ENCODE measurements at places on chromosomes 2 and 18. TPM values are rescaled to one million over a fixed set of nuclear protein-coding genes. Genes with fewer than 3 reads are reported as not detected.

GRCh38 chr18:3234457-3234856 lies 13.1 kb upstream of the MYL12A start:
- H3K4me3 ChIP-seq = no peak overlapping the region
- no peaks in the 10 kb centered on the region for H3K27me3 ChIP-seq
- no peak overlapping the region for H3K27ac ChIP-seq
- peaks cover 6% of the 10 kb centered on the region for H3K36me3 ChIP-seq

Gene UGT1A8
- total RNA-seq = not detected

- no peaks in the 10 kb centered on the region for H3K36me3 ChIP-seq
- H3K4me3 ChIP-seq = no peak overlapping the region
- no peak overlapping the region for H3K27ac ChIP-seq
- no peak for DNase-seq
Observed at GRCh38 chr2:200081811-200082210, 126.4 kb downstream of the MAIP1 start.

Gene RTP5
- not detected for total RNA-seq

- no peak overlapping the region for H3K4me3 ChIP-seq
- no peaks in the 10 kb centered on the region for H3K36me3 ChIP-seq
- no peak overlapping the region for H3K27ac ChIP-seq
- no peaks in the 10 kb centered on the region for H3K27me3 ChIP-seq
- no peak for DNase-seq
Observed at GRCh38 chr18:54075689-54076088, 148.8 kb downstream of the MBD2 start.

DNA sequence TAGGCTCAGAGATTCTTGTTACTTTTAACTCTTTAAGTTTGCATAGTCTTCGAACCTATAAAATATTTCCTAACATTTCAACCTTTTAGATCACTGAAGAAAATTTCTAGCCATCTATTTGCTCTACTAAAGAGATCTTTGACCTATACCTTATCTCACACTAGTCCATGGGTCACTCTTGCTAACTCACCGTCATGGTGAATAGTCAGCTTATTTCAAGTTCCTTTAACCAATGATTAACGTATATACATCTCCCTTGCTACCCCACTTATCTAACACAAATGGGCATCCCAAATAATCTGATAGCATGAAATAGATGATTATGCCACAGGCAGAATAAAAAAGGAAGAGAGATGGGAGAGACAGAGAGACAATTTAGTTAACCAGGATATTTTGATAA lies 303.1 kb downstream of the GPD2 start:
- no peak for DNase-seq
- no peak overlapping the region for H3K4me3 ChIP-seq
- H3K27me3 ChIP-seq = peaks cover 4% of the 10 kb centered on the region

- H3K27me3 ChIP-seq = no peaks in the 10 kb centered on the region
- H3K36me3 ChIP-seq = peaks cover 38% of the 10 kb centered on the region
- no peak overlapping the region for H3K4me3 ChIP-seq
- no peaks in the 10 kb centered on the region for H3K4me1 ChIP-seq
- no peak for DNase-seq
- no peak overlapping the region for H3K27ac ChIP-seq
Observed at GRCh38 chr2:17772532-17772931, 18.6 kb downstream of the GEN1 start.

Gene STPG4
- 0.40 TPM for total RNA-seq

Gene FBXO48
- 3.4 TPM for total RNA-seq

Gene GREB1
- 1.4 TPM for total RNA-seq

Gene IGFBP2
- 3.5 TPM for total RNA-seq

DNA sequence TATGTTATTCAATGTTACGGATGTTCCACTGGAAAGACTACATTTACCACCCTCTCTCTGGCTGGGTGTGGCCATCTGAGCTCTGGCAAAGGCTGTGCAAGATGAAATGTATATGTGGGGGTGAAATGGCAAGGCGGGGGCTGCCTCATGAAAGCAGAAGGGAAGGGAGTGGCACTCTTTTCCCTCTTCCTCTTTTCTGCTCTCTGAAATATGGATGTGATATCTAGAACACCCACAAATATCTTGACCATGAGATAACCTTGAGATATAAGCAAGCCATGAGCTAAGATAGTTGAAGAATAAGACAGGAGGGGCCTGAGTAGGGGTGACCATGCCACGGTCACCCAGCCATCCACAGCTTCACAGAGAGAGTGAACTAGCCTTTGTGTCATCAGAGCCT lies 367.8 kb upstream of the ID2 start:
- H3K4me3 ChIP-seq = no peak overlapping the region
- peaks cover 6% of the 10 kb centered on the region for H3K27me3 ChIP-seq

DNA sequence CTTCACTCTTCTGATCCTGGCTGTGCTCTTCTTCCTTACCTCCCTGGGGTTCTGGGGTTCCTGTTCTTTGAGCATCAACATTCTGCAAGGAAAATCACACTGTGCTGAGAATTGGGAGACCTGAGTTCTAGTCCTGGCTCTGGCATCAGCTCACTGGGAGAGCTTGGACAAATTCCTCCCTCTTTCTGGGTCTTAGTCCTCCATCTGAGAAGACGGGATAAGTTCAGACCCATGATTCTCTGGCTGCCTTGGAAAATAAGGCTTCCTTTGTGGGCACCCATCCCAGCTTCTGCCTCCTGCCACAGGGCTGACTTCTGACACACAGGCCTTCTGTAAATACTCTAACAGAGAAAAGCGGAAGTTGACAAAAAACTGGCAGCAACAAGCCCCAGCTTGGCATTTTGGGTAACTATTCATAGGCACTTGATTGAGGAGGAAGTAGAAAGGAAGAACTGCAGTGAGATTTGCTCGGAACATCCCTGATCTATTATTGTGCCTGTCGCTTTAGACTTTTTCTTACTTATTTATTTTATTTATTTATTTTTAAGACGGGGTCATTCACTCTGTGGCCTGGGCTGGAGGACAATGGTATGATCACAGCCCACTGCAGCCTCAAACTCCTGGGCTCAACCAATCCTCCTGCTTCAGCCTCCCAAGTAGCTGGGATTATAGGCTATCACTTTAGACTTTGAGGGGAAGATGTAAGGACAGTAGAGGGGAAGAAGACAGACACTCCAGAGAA lies 7.9 kb downstream of the PCBP1 start:
- no peaks in the 10 kb centered on the region for H3K27me3 ChIP-seq
- H3K4me3 ChIP-seq = peak overlapping the region; percentile 67
- peak; percentile 70 for DNase-seq
- peak overlapping the region; percentile 92 for H3K27ac ChIP-seq

DNA sequence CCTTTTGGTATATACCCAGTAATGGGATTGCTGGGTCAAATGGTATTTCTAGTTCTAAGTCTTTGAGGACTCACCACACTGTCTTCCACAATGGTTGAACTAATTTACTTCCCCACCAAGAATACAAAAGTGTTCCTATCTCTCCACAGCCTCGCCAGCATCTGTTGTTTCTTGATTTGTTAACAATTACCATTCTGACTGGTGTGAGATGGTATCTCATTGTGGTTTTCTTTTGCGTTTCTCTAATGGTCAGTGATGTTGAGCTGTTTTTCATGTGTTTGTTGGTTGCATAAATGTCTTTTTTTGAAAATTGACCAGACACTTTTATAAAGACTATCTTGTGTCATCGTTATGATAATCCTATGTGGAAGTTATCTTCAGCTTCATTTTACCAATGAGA lies 16.0 kb upstream of the ATP8B1 start:
- H3K36me3 ChIP-seq = peaks cover under 1% of the 10 kb centered on the region
- no peaks in the 10 kb centered on the region for H3K4me1 ChIP-seq
- H3K27me3 ChIP-seq = peaks cover 28% of the 10 kb centered on the region
- DNase-seq = no peak

GRCh38 chr2:134276381-134277172 lies 22.7 kb downstream of the MGAT5 start:
- no peak overlapping the region for H3K27ac ChIP-seq
- peaks cover 14% of the 10 kb centered on the region for H3K4me1 ChIP-seq
- no peak for DNase-seq
- peaks cover 21% of the 10 kb centered on the region for H3K36me3 ChIP-seq
- peaks cover 33% of the 10 kb centered on the region for H3K27me3 ChIP-seq

- no peaks in the 10 kb centered on the region for H3K27me3 ChIP-seq
- H3K36me3 ChIP-seq = no peaks in the 10 kb centered on the region
- H3K4me3 ChIP-seq = no peak overlapping the region
- H3K27ac ChIP-seq = no peak overlapping the region
- H3K4me1 ChIP-seq = no peaks in the 10 kb centered on the region
- no peak for DNase-seq
Observed at GRCh38 chr2:226187616-226188015, 612.0 kb downstream of the IRS1 start.

DNA sequence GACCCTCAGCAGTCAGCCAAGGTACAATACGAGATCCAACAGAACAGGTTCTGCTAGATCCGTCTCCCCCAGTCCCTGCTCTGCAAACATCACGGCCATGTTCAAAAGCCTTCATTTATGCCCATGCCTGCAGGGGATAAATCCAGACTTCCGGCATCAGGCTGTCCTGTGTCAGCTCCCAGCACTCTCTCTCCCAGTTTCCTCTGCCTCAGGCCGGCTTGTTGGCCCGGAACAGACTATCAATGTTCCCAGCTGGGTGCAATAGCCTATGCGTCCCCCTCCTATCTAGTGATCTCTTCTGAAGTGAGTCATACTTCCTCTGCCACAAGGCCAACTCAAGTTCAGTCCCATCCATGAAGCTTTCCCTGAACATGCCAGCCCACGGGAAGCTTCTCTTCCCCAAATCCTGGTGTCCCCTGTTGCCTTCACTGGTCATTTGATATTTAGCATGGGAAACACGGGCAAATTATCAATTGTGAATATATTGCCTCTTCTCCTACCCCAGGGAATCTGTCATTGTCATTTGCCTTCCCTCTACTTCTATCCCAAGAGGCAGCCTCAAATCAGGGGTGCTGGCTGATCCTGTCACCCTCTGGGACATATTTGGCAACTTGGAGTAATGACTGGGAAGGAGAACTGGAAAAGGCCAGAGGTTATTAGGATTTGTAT lies 51.1 kb downstream of the CAPN13 start:
- no peak overlapping the region for H3K27ac ChIP-seq
- no peak for DNase-seq
- no peaks in the 10 kb centered on the region for H3K4me1 ChIP-seq
- H3K36me3 ChIP-seq = no peaks in the 10 kb centered on the region
- H3K4me3 ChIP-seq = no peak overlapping the region

Gene RFTN2
- total RNA-seq = not detected

DNA sequence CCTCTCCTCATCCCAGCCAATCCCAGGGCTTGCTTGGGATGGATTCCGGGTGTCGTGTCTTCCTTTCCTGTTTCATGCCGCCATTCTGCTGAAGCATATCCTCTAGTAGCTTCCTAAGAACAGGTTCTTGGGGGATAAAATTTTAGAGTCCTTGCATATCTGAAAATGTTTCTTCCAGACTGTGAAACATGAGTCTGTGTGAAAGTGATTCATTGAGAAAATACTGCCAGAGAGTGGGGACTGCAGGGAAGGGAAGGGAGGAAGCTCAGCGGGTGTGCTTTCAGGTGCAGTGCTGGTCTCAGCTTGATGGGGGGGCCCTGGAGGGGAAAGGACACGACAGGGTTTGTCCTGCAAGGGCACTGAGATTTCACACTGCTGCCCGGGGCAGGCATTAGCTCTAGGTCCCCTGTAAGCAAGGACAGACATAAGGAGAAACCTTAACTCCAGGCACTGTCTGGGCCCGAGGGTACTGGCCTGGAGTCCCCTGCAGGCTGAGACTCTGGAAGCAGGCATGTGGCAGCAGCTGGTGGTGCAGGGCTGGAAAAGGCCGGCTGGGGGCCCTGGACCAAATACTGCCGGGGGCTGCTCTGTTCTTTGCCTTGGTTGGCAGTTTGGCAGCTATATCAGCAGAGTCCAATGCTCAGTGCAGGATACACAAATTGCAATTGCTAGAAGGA lies 97.6 kb upstream of the HS6ST1 start:
- no peaks in the 10 kb centered on the region for H3K27me3 ChIP-seq
- H3K4me3 ChIP-seq = no peak overlapping the region
- no peaks in the 10 kb centered on the region for H3K4me1 ChIP-seq

GRCh38 chr2:20436716-20437470 lies 10.0 kb upstream of the RHOB start:
- no peak overlapping the region for H3K4me3 ChIP-seq
- peaks cover 59% of the 10 kb centered on the region for H3K27me3 ChIP-seq
- H3K4me1 ChIP-seq = peaks cover 4% of the 10 kb centered on the region
- peak; percentile 36 for DNase-seq
- H3K36me3 ChIP-seq = no peaks in the 10 kb centered on the region
- no peak overlapping the region for H3K27ac ChIP-seq

DNA sequence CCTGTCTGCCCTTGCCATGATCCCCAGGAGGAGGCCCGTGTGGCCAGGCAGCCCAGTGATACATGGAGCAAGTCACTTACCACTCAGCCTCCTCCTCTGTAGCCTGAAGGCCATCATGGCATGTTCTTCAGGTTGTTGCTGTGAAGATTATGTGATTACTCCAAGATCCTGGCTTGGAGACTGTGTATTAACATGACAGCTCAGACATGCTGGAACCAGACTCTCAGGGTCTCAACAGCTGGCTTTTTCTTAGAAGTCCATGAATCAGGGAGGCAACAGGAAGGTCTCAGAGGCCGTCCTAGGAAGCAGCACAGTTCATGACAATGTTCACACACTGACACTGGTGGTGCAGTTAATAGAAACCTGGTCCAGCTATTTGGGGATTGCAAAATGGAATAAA lies 158.6 kb upstream of the TWIST2 start:
- no peaks in the 10 kb centered on the region for H3K36me3 ChIP-seq
- H3K27ac ChIP-seq = no peak overlapping the region
- H3K4me3 ChIP-seq = no peak overlapping the region
- DNase-seq = no peak
- H3K4me1 ChIP-seq = no peaks in the 10 kb centered on the region
- H3K27me3 ChIP-seq = peaks cover 10% of the 10 kb centered on the region

DNA sequence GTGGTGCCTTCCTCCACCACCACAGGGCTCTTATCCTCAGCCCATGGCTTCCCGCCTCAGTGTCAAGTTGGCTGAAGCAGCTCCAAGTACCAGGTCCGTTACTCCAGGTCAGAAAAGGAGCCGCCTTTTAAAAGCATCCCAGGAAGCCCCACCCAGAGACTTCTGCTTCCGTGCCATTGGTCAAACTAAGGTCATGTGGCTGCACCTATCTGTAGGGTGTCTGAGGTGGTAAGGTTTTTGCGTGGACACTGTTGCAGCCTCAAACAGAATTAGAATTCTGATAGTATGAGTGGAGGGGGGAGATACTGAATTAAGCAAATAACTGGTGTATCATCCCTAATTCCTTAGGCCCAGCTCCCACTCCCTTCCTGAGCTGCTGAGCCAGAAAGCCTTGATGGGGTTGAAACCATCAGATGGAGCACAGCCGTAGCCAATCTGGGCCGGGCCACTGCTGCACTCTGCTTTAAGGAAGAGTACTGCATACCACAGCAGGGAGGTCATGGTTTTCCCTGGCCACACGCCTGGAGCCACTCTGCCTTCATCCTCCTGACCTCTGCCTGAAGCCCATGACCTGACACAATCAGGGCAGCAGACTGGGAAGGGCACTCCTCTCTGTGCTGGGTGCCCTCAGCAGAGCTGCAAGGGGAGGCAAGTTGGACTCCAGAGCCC lies 8.4 kb downstream of the TMEM247 start:
- no peak overlapping the region for H3K27ac ChIP-seq
- H3K4me3 ChIP-seq = no peak overlapping the region
- H3K36me3 ChIP-seq = no peaks in the 10 kb centered on the region
- peaks cover 2% of the 10 kb centered on the region for H3K4me1 ChIP-seq
